Natural killer cell treated with Interleukin-12 subunit alpha and Interleukin-12 subunit beta and Interleukin-15 and Interleukin-18, amount 100 ng/mL, for 72 hours (primary cell): ENCODE measurements at places on chromosomes 1 and 21. TPM values are rescaled to one million over a fixed set of nuclear protein-coding genes. Genes with fewer than 3 reads are reported as not detected.

Gene HUNK
- 0.07 TPM for total RNA-seq

DNA sequence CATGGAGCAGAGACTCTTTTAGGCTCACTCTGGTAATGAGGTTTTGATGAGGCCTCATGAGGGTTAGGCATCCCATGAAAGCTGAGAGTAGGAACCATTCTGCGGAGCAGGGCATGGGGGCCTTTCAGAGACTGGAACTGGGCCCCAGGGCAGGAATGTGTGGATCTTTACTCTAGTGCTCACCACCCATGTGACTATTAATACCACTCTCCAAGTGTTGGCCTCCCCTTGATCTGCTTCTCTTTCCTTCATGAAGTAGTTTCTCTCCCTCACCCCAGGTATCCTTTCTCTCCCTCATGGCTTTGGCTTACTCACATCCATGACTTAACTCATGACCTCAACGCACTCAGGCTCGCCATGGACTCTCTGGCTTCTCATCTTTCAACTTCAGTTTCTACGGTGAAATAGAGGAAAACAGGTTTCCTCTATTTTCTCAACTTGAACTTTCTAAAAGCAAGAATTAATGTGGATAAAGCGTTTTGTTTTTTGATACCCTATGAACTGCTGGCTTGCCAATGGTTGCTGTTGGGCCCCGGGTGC is 50.5 kb upstream of the GADD45A start:
- H3K27me3 ChIP-seq, result no peaks in the 10 kb centered on the region
- no peak overlapping the region for H3K27ac ChIP-seq
- DNase-seq, result no peak

DNA sequence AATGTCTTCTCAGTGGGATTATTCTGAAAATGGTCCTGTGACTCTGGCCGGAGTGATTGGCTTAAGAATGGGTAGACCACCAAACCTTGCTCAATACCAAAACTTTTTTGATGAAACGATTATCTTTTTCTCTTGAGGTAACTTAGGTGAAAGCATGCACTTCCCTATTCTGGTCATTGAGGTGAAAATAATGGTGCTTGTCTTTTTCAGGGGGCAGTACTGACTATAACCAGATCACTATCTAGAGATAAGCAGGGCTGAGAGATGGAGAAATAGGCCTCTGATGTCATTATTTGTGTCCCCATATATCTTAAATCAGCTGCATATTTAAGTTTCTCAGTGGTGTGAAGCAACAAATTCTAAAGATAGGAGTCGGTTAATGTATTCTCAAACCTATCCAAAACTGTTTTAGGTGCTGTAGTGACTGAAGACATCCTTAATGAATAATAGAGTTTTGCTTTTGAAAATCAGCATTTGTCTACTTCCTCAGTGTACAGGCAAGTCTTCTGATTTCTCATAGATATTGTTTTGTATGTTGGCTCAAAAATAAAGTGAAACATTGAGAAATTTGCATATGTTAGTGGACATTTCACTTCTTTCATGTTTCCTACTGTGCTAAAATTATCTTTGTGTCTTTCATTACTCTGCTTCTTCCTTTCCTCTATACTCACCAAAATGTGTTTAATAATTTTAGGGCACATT is 735.3 kb upstream of the ADGRL4 start:
- H3K4me1 ChIP-seq, result no peaks in the 10 kb centered on the region
- no peak overlapping the region for H3K27ac ChIP-seq
- H3K4me3 ChIP-seq, result no peak overlapping the region
- H3K36me3 ChIP-seq, result no peaks in the 10 kb centered on the region
- no peaks in the 10 kb centered on the region for H3K27me3 ChIP-seq

- H3K27me3 ChIP-seq, result peaks cover 12% of the 10 kb centered on the region
- no peaks in the 10 kb centered on the region for H3K4me1 ChIP-seq
- no peak for DNase-seq
- no peaks in the 10 kb centered on the region for H3K36me3 ChIP-seq
Measured at GRCh38 chr1:244063498-244063897, 12.4 kb downstream of the ZBTB18 start.

Gene KRTAP20-2
- total RNA-seq, result not detected

GRCh38 chr1:173900427-173900826 is 16.7 kb downstream of the SERPINC1 start:
- H3K27me3 ChIP-seq, result no peaks in the 10 kb centered on the region
- H3K36me3 ChIP-seq, result no peaks in the 10 kb centered on the region
- H3K27ac ChIP-seq, result no peak overlapping the region
- H3K4me3 ChIP-seq, result no peak overlapping the region
- peaks cover 18% of the 10 kb centered on the region for H3K4me1 ChIP-seq
